ENCODE measurements at places on chromosomes 13 and 19.

DNA sequence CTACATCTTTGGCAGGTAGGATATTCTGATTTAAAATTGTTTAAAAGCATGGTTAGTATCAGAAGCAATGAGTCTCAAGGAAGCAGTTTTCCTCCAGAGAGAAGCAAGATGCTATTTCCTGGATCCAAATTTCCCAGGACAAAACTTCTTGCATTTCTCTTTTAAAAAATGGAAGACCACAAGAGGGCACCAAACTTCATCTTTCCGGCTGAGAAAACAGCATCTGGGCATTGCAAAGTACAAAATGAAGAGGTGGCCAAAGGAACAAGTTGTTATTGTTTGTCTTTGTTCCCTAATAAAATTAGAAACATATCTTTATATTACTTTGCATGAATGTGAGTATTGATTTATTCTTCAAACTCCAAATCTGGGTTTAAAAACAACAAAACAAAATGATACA lies 60.0 kb upstream of the LRCH1 start:
- no peak for DNase-seq

GRCh38 chr19:48248081-48248833 lies 7.5 kb downstream of the CARD8 start:
- DNase-seq, result no peak

- no peak for DNase-seq
These were observed 7.6 kb downstream of the PLIN4 start for GRCh38 chr19:4510435-4511255.

- peak; percentile 58 for DNase-seq
These were observed at the start of gene TSC22D1 for GRCh38 chr13:44575741-44576350. Gene TSC22D1 (minus strand): TSS chr13:44576330. CDS start chr13:44576074, 256 bp downstream.

DNA sequence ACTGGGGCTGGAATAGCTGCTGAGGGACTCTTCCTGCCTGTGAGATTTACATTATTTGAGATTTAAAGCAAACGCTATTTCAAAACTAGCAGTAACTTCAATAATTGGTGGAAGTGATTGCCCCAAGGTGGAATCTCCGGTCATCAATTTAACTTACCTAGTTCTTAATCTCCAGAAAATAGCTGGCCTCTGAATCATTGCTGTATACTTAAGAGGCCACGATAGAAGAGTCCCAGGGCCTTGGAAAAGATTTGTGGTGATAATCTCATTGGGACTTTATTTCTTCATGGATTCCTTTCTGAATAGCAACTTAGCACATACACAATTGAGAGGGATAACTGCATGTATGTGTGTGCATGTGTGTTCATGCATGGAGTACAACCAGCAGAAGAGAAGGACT lies 120.2 kb downstream of the DNAJC15 start:
- DNase-seq, result no peak

DNA sequence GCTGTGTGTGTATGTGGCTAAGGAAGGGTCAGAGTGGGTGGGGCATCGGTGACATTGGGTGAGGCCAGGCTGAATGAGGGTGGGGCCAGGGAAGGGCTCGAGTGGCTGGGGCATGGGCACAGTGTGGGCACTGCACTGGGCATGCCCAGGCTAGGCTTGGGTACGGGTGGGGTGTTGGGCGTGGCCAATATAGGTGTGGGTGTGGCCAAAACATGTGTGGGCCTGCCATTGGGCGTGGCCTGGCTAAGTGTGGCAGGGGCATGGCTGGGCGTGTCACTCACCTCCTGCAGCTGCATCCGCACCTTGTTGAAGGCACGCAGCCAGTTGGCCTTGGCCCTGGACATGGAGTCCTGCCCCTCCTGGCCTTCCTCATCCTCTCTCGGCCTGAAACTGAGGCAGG lies 33.2 kb downstream of the UNC13A start:
- DNase-seq, result no peak

- DNase-seq, result no peak
These were observed 25.3 kb upstream of the EHD2 start for GRCh38 chr19:47687906-47688305.

DNA sequence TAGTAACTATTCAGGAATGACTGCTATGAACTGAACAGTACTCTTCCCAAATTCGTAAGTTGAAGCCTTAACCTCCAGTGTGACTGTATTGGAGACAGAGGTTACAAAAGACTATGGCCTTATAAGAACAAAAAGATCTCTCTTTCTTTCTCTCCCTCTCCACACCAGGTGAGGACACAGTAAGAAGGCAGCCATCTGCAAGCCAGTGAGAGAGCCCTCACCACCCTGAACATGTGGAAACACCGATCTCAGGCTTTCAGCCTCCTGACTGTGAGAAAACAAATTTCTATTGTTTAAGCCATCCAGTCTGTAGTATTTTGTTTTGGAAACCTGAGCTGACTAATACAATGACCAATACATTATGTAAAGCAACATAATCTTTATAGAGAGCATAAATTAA lies 888.9 kb downstream of the SLITRK1 start:
- DNase-seq, result no peak

GRCh38 chr13:77893066-77893465 lies 25.6 kb downstream of the EDNRB start:
- no peak for DNase-seq

DNA sequence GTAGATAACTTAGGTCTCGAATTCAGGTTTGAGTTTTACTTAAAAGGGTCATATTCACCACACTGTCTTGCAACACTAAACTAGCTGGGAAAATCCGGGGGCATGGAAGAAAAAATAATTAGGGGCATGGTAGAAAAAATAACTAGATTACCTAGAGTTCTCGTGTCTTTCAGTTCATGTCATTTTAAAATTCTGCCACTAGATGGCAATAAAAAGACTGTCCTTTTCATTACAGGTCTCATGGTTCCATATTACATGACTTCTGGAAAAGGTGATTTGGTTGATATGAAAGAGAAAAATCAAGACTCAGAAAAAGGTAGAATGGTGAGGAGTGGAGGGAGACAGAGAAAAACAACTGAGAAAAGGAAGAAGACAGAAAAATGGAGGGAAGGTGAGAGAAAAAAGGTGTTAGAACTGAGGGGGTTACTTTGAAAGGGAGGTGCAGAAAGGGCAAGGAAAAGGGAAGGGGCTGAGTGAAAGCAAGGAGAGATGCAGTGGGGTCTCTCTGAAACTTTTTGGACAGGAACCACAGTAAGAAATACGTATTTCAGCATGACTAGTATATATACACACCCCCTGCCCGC lies 299.0 kb downstream of the KLF12 start:
- no peak for DNase-seq

GRCh38 chr19:12628040-12629022 lies 17.6 kb downstream of the ZNF791 start:
- no peak for DNase-seq

- DNase-seq, result no peak
These were observed 38.7 kb upstream of the KLF2 start for GRCh38 chr19:16285769-16286498.

DNA sequence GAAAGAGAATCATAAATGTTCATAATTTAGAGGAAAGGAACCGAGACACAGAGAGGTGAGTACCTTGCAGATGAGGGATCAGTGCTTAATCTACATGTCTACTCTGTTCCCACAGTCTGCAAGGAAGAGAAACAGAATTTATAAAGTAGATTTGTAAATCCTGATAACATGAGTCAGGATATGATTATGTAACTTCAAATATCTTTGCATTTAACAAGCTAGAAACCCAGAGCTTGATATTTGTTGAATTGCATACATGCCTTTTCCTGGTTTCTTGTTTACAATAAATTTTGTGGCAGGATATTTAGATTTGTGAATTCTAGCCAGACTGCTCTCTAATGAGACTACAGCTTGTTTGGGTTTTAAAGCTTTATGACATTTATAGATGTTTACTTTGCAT lies 219.2 kb downstream of the ENOX1 start:
- DNase-seq, result no peak

- DNase-seq, result no peak
These were observed 214.7 kb upstream of the MIR17HG start for GRCh38 chr13:91132786-91133185.

- no peak for DNase-seq
These were observed 463 bp downstream of the PCSK4 start for GRCh38 chr19:1489463-1490310.

- no peak for DNase-seq
These were observed 418.9 kb downstream of the FGF14 start for GRCh38 chr13:101982903-101983302.
